T-helper 22 cell (primary cell): ENCODE measurements at places on chromosomes 1 and 21.

- no peak for DNase-seq
Observed at GRCh38 chr1:221241592-221241991, 362.3 kb downstream of the HLX start.

GRCh38 chr1:102961549-102961948 lies 146.8 kb downstream of the COL11A1 start:
- DNase-seq, result no peak

GRCh38 chr1:61056573-61057439 lies 25.6 kb upstream of the NFIA start:
- DNase-seq, result peak; percentile 7

- no peak for DNase-seq
Observed at GRCh38 chr1:228083871-228084278, 1.4 kb downstream of the ARF1 start.
